Neuronal stem cell (in vitro differentiated cells): ENCODE measurements at places on chromosomes 7 and 10.
A peak's percentile ranks its signal among the peaks of the same experiment; 100 is the strongest.

- DNase-seq, result peak; percentile 41
Observed at GRCh38 chr7:116499168-116500077, at the start of gene CAV2. TSS of gene CAV2 (plus strand) at chr7:116499738. CDS start at chr7:116499782, 44 bp downstream.

DNA sequence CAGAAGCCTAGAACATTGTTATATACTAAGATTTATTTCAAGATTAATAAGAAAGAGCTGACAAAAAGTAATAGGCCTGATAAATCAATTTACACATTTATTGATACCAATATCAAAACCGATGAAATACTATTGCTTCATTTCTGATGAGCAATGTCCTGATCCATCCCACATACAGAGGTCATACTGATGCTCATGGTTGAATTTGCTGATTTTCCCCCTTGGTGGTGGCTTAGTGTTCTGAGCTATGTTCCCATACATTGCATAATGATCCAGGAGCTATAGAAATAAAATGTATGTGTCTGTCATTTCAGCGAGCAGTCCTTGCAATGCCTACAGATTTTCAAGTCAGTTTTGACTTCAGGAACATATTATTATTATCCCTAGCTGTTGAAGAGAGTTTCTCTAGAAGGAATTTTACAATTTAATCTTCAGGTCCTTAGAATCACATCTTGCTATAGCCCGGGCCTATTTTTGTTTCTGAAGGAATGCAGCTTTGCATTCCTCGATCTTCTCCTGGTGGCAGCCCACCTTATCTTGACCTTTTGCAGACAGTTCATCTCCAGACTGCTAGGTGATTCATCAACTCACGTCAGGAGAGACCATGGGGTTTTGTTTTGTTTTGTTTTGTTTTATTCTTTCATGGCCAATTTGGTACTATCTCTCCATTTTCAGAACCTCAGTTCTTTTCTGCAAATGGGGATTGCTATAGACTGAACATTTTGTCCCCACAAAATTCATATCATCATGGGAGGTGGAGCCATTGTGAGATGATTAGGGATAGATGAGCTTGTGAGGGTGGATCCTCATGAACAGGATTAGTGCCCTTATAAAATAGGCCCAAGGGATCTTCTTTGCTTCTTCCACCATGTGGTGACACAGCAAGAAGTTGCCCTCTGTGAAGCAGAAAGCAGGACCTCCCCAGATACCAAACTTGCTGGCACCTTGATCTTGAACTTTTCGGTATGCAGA is 465.6 kb upstream of the IGFBP3 start:
- no peak for DNase-seq

DNA sequence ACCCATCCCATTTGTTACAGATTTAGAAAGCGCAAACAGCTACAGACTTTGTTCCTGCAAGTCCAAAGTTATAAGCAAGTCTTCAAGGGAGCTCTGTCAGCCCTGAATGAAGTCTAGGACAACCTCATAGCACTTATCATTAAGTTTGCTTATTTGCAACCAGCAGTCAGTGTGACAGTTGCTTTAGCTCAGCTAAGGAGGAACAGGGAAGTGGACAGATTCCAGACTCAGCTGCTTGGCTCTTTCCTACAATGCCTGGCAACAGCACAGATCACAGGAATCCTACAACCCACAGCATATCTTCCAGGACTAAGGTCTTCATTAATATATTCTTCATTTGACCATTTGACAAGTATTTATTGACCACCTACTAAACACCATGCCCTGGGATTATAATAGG is 17.4 kb upstream of the KIF5B start:
- DNase-seq, result no peak

DNA sequence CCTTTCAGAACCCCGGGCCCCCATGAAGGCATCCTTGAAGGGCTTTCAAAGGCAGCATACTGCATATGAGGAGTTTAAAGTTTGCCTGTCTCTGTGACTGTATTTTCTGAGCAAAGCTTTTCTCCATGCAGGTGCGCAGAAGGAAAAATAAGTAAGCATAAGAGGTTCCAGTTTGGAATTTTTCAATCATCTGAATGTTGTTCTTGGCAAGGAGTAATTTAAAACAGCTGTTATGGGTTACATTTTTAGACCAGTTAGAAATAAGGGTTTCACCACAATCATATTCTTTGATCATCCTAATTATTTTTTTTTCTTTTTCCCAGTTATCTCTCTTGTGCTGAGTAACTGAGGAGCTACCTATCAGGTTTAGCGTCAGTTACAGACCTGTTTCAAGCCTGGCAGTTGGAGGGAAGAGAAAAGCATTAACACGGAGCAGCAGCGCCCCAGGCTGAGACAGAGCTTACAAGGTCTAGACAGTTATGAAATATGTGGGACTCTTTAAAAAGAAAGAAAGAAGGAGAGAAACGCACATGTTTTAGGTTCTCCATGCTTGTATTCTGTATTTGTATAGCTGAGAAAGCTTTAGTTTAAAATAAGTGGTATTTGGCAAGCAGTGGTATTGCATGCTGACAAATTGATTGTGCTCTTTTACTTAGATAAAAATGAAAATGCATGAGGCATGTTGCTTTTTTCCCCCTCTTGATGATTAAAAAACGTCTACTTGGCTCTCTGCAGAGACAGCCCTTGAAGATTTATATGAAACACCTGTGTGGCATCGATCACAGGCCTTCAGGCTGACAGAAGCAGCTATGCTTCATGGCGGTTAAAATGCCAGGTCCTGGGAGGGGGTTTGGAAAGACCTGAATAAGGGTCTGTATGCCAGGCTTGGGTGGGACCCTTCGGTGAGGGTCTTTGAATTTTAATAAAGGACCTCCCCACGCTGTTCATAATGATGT is 157.6 kb downstream of the GRK5 start:
- no peak for DNase-seq

GRCh38 chr10:91208642-91209041 is 11.8 kb upstream of the PCGF5 start:
- no peak for DNase-seq

- no peak for DNase-seq
Observed at GRCh38 chr7:151652111-151652510, 132.4 kb upstream of the RHEB start.

- DNase-seq, result no peak
Observed at GRCh38 chr10:121205625-121206024, 354.5 kb downstream of the WDR11 start.

DNA sequence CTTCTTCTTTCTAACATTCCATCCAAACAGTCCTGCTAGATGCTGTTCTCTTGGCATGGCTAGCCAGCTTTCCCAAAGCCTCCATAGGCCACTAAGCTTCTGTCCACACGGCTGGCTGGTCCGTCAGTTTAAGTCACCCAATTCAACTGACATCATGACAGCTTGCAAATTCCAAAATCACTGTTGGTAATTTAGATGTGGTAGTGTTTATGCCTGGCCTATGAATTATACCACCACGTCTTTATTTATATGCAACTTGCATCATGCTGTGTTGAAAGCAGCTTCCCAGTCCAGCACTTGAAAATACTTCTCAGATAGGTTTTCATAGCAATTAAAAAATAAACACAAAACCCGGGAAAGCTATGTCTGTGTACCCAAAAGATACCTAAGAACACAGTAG is 2.2 kb upstream of the VIM start:
- no peak for DNase-seq

GRCh38 chr7:28269700-28270361 is 89.2 kb upstream of the JAZF1 start:
- DNase-seq, result no peak

DNA sequence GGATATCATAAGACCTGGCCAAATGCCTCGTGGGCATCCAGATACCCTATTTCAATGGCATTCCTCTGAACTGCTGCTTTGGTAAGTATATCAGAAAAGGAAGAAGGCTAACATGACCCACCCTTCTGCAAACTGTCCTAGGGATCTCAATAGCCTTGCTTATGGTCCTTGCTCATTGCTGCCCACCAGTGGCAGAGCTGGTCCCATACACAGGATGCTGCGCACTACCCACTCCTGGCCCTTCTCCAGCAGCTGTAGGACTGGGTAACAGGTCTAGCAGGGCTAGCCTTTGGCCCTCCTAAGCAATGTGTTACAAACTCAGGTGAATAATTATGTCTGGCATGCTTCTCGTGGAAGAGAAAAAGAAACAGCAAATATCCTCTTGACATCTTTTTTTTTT is 72.5 kb downstream of the C10orf90 start:
- peak; percentile 20 for DNase-seq

DNA sequence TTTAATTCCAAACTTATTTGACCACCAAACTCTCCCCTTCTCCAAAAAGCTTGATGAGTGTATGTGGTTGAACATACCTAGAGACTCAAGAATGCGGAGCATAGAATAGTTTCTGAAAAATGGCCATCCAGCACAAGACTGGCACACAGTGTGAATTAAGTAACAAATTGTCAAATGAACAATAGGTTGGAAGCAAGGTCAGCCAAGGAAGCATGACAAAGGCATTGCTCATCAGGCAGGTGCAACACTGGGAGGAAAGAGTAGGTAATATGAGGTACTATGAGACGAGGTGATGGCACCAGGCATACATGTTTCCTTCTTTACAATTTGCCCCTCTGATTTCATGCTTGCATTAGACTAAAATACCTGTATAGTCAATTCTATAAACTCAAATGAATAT is 73.7 kb downstream of the DKK1 start:
- DNase-seq, result no peak

DNA sequence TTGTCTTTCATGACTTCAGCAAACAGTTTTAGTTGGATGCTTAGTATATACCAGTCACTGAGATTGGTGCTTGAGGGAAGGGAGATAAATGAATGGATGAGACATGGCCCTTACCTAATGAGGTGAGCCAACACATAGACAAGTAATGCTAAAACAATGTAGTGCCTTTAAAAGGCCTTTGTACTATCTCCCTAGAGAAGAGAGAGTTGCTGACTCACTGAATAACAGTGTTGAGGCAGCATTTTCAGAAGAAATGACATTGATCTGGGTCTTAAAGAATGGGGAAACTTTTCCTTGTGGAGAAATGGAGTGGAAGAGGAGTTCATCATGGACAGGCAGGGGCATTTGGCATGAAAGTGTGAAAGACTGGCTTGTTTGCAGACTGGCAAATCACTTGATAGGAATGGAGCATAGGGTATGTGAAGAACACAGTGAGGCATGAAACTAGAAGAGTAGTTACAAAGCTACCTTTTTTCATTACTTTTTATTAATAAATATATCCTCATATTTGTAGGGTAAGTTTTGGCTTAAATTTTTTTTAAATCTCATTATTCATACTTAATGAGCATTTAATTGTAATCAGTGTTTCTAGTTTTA is 91.2 kb downstream of the KAT6B start:
- DNase-seq, result no peak

GRCh38 chr7:149067869-149068268 is 22.6 kb downstream of the ZNF786 start:
- DNase-seq, result no peak

DNA sequence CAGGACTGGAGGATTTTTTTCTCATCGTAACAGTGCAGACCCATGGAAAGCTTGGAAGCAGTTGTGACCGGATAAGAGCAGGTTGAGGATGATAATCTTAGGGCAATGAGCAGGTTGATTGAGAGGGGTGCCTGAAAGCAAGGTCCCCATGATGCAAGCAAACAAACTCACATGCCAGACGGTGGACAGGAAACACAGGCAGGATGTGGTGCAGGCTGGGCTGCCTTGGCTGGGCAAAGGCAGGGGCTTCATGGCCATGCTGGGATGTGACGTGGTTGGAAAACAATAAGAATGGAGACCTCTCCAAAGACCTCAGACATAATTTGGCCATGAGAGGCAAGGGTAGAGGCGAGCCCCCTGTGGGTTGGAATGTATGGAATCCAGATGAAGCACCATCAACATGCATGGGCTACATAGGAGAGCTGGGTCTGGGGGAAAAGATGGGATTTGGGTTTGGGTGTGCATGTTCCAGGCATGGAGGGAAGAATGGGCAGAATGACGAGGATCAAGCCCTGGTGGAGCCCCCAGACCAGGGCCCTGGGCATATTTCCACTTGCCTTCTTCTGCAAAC is 58.3 kb downstream of the IKZF1 start:
- DNase-seq, result no peak

GRCh38 chr10:5608608-5609220 is 57.7 kb downstream of the ASB13 start:
- no peak for DNase-seq

DNA sequence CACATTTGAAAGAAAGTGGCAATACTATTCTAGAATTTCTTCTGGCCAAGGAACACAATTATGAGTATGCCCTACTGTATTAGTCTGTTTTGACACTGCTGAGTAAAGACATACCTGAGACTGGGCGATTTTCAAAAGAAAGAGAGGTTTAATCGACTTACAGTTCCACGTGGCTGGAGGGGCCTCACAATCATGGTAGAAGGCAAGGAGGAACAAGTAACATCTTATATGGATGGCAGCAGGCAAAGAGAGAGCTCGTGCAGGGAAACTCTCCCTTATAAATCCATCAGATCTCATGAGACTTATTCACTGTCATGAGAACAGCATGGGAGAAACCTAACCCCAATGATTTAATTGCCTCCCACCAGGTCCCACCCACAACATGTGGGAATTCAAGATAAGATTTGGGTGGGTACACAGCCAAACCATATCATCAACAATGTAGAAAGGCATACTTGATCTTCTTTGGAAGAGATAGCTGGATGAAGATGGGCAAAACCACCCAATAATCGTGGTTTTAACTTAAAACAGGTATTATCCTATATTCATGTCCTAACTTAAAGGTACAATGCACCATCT is 113.9 kb downstream of the ETV1 start:
- no peak for DNase-seq

- DNase-seq, result no peak
Observed at GRCh38 chr10:5948208-5948585, 29.1 kb downstream of the IL15RA start.

DNA sequence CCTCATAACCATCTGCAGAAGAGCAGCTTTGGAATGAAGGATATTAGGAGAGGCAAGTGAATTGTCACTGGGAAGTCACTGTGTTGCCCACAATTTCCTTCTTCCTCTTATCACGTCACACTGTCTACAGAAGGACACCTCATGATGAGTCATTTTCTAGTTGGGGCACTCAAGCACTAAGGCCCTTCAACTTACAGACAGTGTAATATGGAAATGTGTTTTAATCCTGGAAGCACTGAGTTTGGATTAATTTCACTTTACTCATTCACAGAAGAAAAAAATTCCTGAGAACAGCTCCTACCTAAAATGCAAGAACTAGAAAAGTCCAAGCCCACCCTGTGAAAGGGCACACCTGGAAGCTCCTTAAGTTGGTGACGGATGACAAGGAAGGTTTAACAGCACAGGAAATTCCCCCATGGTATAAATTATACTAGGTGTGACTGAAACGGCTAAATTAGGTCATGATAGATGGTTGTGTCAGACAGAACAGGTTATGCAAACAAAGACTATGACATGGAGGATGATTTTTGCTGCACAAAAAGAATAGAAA is 56.6 kb downstream of the PARD3 start:
- DNase-seq, result no peak

- DNase-seq, result no peak
Observed at GRCh38 chr7:51335057-51335456, 18.4 kb upstream of the COBL start.

DNA sequence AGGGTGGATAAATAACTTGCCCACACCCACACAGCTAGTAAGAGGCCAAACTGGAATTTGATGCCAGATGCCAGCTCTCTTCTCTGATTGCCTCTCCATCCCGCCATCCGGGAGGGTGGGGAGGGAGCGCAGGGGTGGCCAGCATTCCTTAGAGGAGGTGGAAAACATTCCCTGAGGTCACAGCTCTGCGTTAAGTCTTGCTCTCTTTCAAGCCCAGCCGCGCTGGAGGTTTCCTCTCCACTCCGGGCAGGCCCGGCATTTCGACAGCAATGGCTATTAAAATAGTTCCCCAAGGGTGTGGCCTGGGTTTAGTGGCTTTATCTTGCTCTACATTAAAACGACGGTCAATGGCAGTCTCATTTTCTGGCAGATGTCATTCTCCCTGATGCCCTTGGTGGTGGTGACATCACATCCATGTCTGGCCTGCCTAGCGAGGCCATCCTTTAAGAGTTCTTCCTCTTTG is 16.1 kb upstream of the C10orf71 start:
- DNase-seq, result no peak
